ENCODE measurements at places on chromosomes 13 and 19.

- no peak for DNase-seq
Observed at GRCh38 chr19:5251096-5252065, 89.2 kb downstream of the PTPRS start.

DNA sequence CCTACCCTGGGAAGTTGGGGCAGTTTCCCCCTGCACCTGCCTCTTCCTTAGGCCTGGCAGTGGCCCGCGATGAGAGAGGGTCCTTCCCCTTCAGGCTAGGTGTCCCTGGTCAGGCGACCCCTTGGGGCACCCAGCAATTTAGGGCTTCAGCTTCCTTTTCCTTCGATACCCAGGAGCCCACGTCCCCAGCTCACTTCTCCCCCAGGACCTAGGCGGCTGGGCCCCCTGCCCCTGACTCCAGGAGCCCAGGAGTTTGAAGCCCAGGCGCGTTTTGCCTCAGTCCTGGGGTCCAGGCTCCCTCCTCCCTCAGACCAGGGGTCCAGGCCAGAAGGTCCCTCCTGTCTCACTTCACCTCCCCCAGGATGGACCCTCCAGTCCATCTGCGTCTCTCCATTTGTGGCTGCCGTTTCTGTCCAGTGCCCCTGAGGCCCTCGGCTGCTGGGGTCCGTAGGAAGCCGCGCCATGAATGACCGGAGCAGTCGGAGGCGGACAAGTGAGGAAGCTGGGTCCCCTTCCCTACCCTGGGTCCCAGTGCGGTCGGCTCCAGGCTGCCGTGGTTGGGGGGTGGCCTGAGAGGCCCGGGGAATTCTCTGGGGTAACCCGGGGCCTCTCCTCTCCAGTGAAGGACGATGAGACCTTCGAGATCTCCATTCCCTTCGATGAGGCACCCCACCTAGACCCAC lies 714 bp downstream of the CCDC106 start:
- no peak for DNase-seq

DNA sequence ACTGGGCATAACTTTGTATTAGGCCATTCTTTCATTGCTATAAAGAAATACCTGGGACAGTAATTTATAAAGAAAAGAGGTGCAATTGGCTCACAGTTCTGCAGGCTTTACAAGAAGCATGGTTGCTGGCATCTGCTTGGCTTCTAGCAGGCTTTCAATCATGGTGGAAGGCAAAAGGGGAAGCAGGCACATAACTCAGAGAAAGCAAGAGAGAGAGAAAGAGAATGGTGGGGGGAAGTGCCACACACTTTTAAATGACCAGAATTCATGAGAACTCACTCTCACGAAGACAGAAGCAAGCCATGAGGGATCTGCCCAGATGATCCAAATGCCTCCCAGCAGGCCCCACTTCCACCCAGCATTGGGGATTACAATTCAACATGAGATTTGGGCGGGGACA lies 179.7 kb downstream of the SPRY2 start:
- no peak for DNase-seq

DNA sequence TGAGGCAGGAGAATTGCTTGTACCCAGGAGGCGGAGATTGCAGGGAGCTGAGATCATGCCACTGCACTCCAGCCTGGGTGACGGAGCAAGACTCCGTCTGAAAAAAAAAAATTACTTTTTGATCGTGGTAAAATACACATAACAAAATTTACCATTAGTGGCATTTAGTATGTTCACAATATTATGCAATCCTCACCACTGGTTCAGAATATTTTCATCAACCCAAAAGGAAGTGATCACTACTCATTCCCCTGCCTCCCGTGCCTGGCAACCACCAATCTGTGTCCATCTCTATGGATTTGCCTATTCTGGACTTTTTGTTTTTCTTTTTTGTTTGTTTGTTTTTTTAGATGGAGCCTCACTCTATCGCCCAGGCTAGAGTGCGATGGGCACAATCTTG lies 1.2 kb upstream of the PALM3 start:
- DNase-seq, result no peak

DNA sequence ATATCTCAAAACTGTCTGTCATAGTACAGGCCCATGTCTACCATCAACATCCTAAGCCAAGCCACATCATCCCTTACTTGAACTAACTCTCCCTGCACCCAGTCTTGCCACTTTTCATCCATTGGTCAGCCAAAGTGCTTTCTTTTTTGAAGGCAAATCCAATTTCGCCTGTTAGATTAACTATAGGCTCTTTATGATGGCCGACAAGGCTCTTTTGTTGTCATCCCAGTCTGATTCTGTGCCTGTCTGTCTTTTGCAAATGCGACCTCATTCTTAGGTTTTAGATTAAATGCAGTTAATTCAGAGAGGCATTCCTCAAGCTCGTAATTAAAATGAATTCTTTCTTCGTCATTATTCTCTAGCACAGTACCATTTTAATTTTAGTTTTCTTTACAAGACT lies 148.3 kb downstream of the HS6ST3 start:
- no peak for DNase-seq

GRCh38 chr13:110640591-110641029 lies 25.3 kb downstream of the NAXD start:
- no peak for DNase-seq

GRCh38 chr13:108786456-108787200 lies 157.2 kb downstream of the MYO16 start:
- DNase-seq, result no peak

DNA sequence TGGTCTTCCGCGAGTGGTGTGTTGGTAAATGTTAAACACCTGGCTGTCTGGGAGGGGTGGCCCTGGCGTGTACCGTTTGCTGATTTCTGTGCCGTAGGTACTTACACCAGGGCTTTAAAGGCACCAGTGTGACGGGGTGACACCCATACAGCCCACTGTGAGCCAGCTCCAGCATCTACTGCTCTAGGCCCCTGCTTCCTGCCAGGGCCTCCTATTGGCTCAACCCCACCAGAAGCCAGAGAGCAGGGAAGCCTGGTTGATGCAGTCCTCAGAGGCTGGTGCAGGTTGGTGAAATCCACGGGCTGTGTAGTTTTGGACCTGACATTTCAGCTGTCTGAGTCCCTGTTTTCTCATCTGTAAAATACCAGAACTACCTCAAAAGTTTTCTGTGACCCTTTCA lies 30.4 kb downstream of the ARHGEF7 start:
- no peak for DNase-seq

DNA sequence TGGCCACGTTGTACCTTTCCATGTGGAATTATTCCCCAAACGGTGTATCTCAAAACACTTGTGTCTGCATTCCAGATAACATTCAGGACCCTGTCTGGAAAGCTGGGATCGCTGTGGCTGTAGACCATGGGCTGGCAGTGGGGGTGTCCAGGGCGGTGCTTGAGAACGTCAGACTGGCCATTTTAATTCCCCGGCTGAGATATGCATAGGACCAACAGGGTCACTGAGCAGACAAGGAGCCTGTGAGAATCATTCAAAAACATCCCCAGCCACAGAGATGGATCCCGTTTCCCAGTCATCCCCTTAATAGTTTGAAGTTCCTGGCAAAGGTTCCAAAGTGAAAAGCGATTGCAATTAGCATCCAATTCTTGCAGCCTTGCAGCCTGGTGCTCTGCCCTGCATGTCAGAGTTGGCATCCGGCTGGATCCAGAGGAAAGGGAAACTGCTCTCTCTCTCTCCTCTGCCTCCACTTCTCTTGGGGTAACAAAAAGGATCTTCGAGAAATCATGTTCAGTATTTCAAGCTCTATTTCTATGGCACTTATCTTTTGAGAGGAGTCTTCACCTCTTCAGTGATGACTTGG lies 41.6 kb downstream of the IFT88 start:
- no peak for DNase-seq

DNA sequence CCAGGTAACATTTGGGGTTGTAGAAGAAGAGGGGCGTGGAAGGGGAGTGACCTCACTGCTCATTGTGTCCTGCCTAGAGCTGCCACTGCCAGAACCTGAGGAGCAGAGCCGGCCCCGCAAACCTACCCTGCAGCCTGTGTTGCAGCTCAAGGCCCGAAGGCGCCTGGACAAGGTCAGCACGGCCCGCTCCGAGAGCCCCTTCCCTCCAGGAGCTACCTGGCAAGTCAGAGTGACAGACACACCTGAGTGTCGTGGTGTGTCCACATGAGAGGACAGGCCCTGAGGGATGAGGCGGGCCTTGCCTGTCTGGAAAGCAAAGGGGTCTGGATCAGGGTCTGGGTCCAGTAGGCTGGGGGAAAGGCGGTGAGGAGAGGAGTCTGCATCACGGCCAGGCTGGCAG lies 6.8 kb downstream of the KMT2B start:
- no peak for DNase-seq

- no peak for DNase-seq
Observed at GRCh38 chr19:54481326-54481930, 8.3 kb upstream of the CDC42EP5 start.

- DNase-seq, result peak; percentile 86
Observed at GRCh38 chr19:18091217-18091608, 4.5 kb upstream of the IL12RB1 start.
